Type B pancreatic cell (in vitro differentiated cells): ENCODE measurements at places on chromosomes 13 and 19.
A peak's percentile ranks its signal among the peaks of the same experiment; 100 is the strongest.

GRCh38 chr13:44302233-44302632, 71.4 kb upstream of the SERP2 start:
- no peaks in the 10 kb centered on the region for H3K36me3 ChIP-seq
- no peak overlapping the region for H3K4me3 ChIP-seq
- DNase-seq, result no peak
- H3K27me3 ChIP-seq, result peaks cover 6% of the 10 kb centered on the region

DNA sequence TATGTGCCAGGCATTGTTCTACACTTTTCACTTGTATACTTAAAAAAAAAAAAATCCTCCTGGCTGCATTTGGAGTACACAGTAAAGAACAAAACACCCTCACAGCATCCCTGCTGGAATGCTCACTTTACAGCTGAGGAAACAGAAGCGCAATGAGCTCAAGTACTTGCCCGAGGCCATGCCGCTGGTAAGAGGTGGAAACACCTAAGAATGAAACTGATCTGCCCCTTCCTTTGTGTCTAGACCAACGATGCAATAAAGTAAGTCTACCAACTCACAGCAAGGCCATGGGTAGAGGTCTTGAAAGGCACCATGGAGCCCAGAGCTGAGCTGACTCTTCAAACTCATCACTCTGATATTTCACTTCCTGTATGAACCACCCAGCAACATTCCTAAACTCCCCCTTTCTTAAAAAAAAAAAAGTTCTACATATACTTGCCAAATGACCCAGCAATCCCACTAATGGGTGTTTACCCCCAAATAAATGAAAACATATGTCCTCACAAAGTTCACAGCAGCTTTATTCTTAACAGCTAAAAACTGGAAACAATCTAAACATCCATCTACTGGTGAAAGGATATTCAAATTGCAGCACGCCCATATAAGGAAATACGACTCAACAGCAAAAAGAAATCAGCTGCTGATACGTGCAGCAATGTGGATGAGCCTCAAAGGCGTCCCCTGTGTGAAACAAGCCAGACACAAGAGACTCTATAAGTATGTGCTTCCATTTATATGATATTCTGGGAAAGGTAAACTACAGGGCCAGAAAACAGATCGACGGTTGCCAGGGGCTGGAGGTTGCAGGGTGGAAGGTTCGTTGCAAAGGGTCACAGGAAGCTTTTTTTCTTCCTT, 236.6 kb upstream of the MAB21L1 start:
- no peak for DNase-seq
- H3K36me3 ChIP-seq, result no peaks in the 10 kb centered on the region
- H3K4me3 ChIP-seq, result peak overlapping the region; percentile 30
- H3K27ac ChIP-seq, result peak overlapping the region; percentile 68
- H3K27me3 ChIP-seq, result no peaks in the 10 kb centered on the region

DNA sequence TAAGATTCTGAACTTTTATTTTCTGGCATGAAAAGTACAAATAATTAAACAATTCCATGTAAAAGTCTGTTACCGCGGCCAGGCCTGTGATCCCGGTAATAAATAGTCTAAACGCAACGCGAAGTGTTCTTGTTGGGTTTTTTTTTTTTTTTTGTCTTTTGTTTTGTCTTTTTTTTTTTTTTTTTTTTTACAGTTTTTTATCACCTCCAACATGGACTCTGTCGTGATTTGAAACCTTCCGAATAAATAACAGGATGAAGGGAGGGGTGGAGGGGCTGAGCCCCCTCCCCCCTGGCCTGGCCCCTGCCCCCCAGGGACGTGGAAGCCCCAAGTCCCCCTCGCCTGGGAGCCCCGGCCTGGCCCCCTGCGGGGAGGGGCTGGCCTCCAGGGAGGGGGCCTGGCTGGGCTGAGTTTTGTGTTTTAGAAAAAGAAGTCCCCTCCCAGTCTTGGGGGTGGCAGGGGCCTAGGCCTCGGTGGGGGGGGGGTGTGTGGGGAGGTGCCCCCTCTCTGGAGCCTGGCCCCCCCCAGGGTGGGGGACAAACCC, 16.0 kb downstream of the PRKCSH start:
- H3K27ac ChIP-seq, result no peak overlapping the region
- no peaks in the 10 kb centered on the region for H3K27me3 ChIP-seq
- no peak overlapping the region for H3K4me3 ChIP-seq
- no peaks in the 10 kb centered on the region for H3K36me3 ChIP-seq
- H3K4me1 ChIP-seq, result peaks cover 12% of the 10 kb centered on the region

DNA sequence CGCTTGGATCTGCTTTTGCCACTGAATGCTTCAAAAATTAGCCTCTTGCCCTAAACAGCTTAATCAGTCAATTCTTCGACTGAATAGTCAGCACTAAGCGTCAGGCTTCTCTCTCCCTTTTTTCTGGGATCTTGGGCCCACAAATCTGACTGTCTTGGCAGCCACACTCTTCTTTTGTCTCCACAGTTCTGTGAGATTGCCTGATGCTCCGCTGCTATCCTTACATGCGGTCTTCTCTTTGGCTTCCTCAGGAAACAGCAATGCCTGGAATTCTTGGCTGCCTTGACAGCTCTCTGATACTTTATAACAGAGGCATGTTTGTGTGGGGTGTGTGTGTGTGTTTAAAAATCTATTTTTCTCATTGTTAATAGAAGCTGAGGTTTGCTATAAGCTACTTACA, 32.6 kb downstream of the ERCC5 start:
- DNase-seq, result no peak
- no peak overlapping the region for H3K27ac ChIP-seq
- H3K4me3 ChIP-seq, result no peak overlapping the region
- H3K27me3 ChIP-seq, result no peaks in the 10 kb centered on the region

GRCh38 chr13:94173312-94173854, 306.1 kb downstream of the DCT start:
- no peaks in the 10 kb centered on the region for H3K36me3 ChIP-seq
- H3K4me1 ChIP-seq, result peaks cover 15% of the 10 kb centered on the region
- H3K27me3 ChIP-seq, result no peaks in the 10 kb centered on the region
- no peak for DNase-seq
- H3K4me3 ChIP-seq, result no peak overlapping the region

GRCh38 chr13:34810996-34811395, 131.1 kb upstream of the NBEA start:
- no peaks in the 10 kb centered on the region for H3K36me3 ChIP-seq
- H3K4me3 ChIP-seq, result no peak overlapping the region
- no peak for DNase-seq
- H3K4me1 ChIP-seq, result peaks cover 5% of the 10 kb centered on the region
- no peak overlapping the region for H3K27ac ChIP-seq
- no peaks in the 10 kb centered on the region for H3K27me3 ChIP-seq

DNA sequence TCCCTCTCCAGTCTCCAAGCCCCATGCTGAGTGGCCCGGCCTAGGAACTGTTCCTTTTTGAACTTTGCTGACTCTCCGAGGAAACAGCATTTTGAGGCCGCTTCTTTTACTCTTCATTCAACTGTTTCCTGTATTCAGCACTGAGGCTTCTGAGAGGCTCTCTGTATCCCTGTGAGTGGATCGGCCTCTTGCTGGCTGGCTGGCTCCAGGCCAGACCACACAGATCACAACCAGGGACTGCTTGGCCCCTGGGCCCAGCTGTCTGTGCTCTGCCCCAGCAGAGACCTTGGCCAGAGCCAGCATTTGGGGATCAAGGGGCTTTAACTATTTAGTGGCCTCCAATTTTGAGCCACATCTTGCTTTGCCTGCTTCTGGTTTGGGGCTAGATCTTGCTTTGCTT, 75.6 kb upstream of the KL start:
- H3K36me3 ChIP-seq, result no peaks in the 10 kb centered on the region
- H3K4me1 ChIP-seq, result peaks cover 9% of the 10 kb centered on the region
- DNase-seq, result no peak
- no peaks in the 10 kb centered on the region for H3K27me3 ChIP-seq
- H3K4me3 ChIP-seq, result no peak overlapping the region
- H3K27ac ChIP-seq, result no peak overlapping the region

GRCh38 chr13:81480634-81481033, 1139.7 kb upstream of the SPRY2 start:
- H3K4me3 ChIP-seq, result no peak overlapping the region
- DNase-seq, result no peak
- no peaks in the 10 kb centered on the region for H3K27me3 ChIP-seq
- H3K36me3 ChIP-seq, result no peaks in the 10 kb centered on the region
- no peak overlapping the region for H3K27ac ChIP-seq

- no peak overlapping the region for H3K27ac ChIP-seq
- H3K4me1 ChIP-seq, result no peaks in the 10 kb centered on the region
- H3K27me3 ChIP-seq, result no peaks in the 10 kb centered on the region
- no peaks in the 10 kb centered on the region for H3K36me3 ChIP-seq
- no peak for DNase-seq
These were observed 6.3 kb downstream of the SEMA6B start for GRCh38 chr19:4553092-4553695.

DNA sequence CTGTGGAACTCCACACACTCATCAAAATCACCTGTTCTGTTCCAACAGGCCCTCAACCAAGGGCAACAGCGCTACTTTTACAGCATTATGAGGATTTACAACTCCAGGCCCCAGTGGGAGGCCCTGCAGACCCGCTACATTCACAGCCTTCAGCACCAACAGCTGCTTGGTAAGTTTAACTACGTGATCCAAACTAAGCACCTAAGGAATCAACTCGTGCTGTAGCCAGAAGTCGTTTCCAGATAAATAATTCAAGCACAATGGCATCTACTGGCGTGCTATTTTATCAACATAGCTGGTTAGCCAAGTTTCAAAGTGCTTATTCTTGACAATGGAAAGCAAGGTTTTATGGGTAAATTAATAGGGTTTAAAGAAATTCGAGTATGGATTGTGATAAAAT, 5.3 kb downstream of the FAM216B start:
- H3K27me3 ChIP-seq, result no peaks in the 10 kb centered on the region
- no peak for DNase-seq
- H3K36me3 ChIP-seq, result no peaks in the 10 kb centered on the region
- no peak overlapping the region for H3K4me3 ChIP-seq

- peaks cover 39% of the 10 kb centered on the region for H3K4me1 ChIP-seq
- DNase-seq, result no peak
- H3K36me3 ChIP-seq, result peaks cover 8% of the 10 kb centered on the region
- H3K27me3 ChIP-seq, result peaks cover 5% of the 10 kb centered on the region
These were observed 22.0 kb downstream of the LHFPL6 start for GRCh38 chr13:39580881-39581575.

DNA sequence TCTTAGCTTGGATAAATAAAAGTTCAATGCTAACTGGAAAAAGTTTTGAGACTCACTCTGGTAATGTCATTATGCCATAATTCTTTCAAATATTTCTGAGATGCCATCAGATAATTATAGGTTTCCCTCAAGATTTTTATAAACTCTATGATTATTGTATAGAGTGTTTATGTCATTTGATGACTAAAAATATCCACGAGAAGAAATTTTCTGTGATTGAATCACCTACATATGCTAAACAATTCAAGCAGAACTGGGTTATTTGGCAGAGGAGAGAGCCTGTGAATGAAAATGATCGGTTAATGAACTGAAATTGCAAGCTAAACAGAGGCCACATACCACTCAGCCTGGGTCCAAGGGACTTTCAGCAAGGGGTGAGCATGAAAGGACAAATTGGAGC, 92.6 kb upstream of the TSC22D1 start:
- H3K27ac ChIP-seq, result no peak overlapping the region
- H3K27me3 ChIP-seq, result no peaks in the 10 kb centered on the region
- no peak for DNase-seq
- no peak overlapping the region for H3K4me3 ChIP-seq

GRCh38 chr13:80946008-80946802, 605.3 kb upstream of the SPRY2 start:
- H3K27me3 ChIP-seq, result no peaks in the 10 kb centered on the region
- no peak overlapping the region for H3K4me3 ChIP-seq
- H3K4me1 ChIP-seq, result no peaks in the 10 kb centered on the region
- H3K27ac ChIP-seq, result no peak overlapping the region
- no peak for DNase-seq

GRCh38 chr13:26583662-26584061, 26.2 kb downstream of the WASF3 start:
- H3K36me3 ChIP-seq, result peaks cover 1% of the 10 kb centered on the region
- no peak overlapping the region for H3K4me3 ChIP-seq
- DNase-seq, result no peak
- H3K4me1 ChIP-seq, result peaks cover 13% of the 10 kb centered on the region

- H3K27ac ChIP-seq, result no peak overlapping the region
- DNase-seq, result no peak
- H3K27me3 ChIP-seq, result peaks cover 8% of the 10 kb centered on the region
- no peak overlapping the region for H3K4me3 ChIP-seq
These were observed 285.5 kb downstream of the UQCRFS1 start for GRCh38 chr19:28927456-28927855.

DNA sequence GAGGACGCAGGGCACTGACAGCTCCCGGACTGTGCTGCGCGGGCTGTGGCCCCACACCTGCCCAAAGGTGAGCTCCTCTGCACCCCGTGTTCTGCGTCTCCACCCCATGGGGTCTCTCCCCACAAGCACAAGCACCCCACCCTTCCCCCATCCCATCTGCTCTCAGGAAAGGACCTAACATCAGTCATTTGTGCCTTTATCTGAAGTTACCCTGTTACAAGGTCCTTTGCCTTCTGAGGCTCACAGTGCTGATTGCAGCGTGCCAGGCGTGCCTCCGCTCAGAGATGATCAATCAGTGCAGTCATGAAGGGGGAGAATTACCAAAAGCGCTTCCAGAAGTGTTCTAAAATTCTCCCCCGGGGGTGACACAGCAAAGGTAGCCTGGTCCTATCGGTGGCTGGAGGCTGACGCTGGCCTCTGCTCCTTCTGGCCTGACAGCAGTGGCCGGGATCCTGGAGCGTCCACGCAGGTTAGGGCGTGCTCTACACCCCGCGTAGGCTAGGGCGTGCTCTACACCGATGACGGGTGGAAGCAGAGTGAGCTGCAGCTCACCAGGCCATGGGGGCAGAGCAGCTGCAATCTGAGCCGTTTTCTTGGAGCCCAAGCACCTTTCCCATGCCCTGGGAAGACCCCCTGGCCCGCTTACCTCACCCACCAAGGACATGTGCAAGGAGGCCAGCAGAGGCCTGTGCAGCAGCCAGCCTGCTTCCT, 84.7 kb upstream of the TM9SF2 start:
- no peaks in the 10 kb centered on the region for H3K36me3 ChIP-seq
- H3K4me3 ChIP-seq, result no peak overlapping the region
- no peak overlapping the region for H3K27ac ChIP-seq
- no peak for DNase-seq
- H3K4me1 ChIP-seq, result peaks cover 8% of the 10 kb centered on the region
- peaks cover 38% of the 10 kb centered on the region for H3K27me3 ChIP-seq

DNA sequence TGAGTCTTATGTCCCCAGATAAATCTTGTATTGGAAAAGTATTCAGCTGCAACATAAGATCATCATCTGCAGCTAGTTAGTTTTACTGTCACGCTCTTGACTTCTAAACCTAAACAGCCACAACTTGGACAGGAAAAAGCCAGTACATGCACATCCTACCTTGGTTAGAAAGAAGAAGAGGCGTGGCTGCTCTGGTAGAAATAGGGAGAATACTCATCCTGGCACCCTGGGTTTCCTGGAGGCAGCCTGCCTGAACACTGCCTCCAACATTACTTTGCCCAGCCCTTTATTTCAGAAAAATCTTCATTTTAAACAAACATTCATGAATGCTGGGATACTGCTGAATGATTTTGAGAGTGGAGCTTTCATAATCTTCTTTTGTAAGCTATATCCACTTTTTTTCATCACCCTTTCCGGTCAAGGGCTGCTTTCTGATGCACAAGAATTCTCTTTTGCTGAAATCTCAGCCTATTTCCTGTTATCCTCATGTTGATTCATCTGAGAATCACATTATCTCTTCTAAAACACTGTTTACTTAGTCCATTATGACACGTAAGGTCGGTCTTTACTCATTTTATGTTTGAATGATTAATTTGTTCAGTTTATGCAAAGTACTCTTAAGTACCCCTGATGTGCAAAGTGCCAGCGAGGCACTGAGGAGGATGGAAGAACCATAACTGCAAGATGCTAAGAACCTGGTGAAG, 55.2 kb downstream of the STARD13 start:
- H3K4me3 ChIP-seq, result no peak overlapping the region
- H3K4me1 ChIP-seq, result peaks cover 29% of the 10 kb centered on the region
- H3K36me3 ChIP-seq, result peaks cover 21% of the 10 kb centered on the region
- DNase-seq, result no peak
